ENCODE measurements at places on chromosomes 2 and 18. TPM values are rescaled to one million over a fixed set of nuclear protein-coding genes. Genes with fewer than 3 reads are reported as not detected.

DNA sequence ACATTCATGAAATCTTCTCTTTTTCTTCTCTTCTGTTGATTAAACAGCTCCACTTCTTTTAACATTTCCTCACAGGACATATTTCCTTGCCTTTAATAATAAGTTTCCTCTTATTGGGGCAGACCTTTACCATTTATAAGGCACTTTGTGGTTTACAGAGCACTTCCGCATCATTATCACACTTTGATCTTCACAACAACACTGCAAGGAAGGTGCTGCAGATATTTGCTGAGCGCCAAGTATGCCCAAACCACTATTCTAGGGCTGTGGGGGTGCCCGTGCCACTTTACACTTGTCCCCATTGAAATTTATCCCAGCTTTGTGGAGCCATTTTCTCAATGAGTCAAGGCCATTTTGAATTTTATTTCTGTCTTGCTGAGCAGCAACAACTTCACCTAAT, 246.6 kb downstream of the SS18 start:
- no peak for DNase-seq

- no peak for DNase-seq
These were observed 53.4 kb upstream of the SALL3 start for GRCh38 chr18:78926243-78926615.

CD8B2 gene
- not detected for total RNA-seq

SAG gene
- total RNA-seq, result 1.7 TPM

SLC4A3 gene
- not detected for total RNA-seq

MYO5B gene
- total RNA-seq, result not detected

GRCh38 chr2:241965931-241966412, 96.4 kb downstream of the RTP5 start:
- no peak for DNase-seq

- no peak for DNase-seq
These were observed 81.7 kb downstream of the SDC1 start for GRCh38 chr2:20143263-20143662.

KIF5C gene
- 7.7 TPM for total RNA-seq

TNFAIP6 gene
- not detected for total RNA-seq

GPR75 gene
- total RNA-seq, result 5.1 TPM

DNA sequence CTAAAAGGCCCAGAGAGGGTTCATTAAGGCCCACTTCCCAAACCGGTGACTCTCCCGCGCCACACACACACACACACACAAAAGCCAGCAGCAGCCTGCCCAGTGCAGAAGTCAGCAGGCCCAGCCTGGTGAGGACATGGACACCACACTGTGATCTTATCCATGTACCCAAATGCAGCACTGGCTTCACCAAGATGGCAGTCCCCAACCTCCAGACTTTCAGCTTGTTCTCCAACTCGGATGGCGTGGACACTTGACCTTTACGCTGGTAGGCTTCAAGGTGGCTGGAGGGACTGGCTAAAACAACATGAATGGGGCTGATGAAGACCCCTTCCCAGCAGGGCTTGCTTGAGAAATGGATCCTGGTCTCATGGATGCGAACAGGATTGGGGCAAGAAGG, 50.4 kb downstream of the TNS1 start:
- DNase-seq, result no peak

POTEC gene
- total RNA-seq, result not detected

GRCh38 chr2:112636605-112637288, 9.0 kb upstream of the SLC20A1 start:
- DNase-seq, result no peak

DNA sequence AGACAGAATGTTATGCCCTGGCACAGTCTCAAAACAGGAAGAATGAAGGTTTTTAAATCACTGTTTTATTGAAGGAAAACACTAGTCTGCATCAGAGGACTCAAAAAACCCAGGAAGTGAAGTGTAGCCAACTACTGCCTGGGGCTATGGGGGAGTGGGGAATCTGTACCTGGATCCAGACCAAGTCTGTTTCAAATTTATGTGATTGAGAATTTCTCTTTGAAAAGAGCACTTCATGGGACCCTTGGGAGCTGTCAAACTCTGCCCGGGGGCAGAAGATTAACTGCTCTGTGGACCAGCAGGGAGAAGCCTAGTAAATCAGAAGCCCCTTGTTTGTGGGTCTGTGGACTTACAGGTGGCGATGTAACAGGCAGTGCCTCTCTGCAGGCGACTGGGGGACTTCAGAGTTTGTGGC, 45.3 kb upstream of the TANC1 start:
- DNase-seq, result no peak

- no peak for DNase-seq
These were observed 1.7 kb upstream of the DPP4 start for GRCh38 chr2:162075689-162076132.

- no peak for DNase-seq
These were observed 136.1 kb downstream of the DCDC2C start for GRCh38 chr2:3839476-3839875.

RTKN gene
- total RNA-seq, result 0.39 TPM

SNTG2 gene
- 0.64 TPM for total RNA-seq

DNA sequence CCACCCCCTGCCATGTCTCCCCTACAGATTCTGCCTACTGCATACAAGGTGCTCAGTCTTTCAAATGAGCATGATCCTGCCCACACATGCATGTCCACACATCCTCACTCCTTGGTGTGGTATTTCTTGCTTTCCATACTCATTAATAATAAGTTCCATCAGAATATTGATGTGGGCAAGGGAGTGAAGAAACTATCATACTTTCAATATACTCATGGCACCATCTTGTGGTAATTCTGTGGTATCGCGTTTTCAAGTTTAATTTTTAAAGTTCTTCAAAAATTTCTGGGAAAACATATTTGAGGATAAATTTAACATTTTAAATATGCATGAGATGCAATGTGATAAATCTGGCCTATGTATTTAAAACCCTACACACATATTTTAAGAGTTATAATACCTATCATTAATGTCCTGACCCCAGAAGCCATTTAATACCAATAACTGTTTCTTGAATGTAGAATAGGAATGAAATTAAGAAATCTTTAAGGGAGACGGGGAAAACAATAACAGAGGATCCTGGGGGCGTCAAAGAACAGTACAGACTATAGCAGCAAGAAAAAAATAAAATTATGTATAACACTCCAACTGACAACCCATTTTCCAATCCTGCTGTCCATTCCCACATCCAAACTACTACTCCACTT, 110.1 kb downstream of the ZNF385B start:
- DNase-seq, result peak; percentile 14

GRCh38 chr18:46787674-46788073, 30.8 kb upstream of the ST8SIA5 start:
- DNase-seq, result no peak

TRIM43 gene
- total RNA-seq, result not detected

- DNase-seq, result no peak
These were observed 37.2 kb downstream of the SOX11 start for GRCh38 chr2:5729416-5729815.

TNS1 gene
- 0.49 TPM for total RNA-seq

DNA sequence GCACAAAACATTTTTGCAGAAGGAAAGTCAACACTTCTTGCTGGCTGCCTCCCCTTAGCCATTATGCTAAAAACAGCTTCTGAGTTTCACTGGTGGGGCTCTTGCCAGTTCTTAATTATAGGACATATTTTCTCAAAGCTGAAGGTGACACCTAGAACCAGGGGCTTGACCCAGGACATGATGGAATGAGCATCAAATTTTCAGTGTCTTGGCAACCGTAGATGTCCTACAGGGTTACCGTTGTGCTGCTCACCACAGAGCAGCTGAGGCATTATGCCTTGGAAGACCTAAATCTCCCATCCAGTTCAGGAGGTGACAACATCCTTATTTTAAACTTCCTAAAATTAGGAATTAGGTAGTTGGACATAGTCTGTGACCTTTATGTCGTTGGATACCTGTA, 46.7 kb downstream of the TMEM185B start:
- DNase-seq, result no peak

UXS1 gene
- total RNA-seq, result 162 TPM

UGT1A10 gene
- total RNA-seq, result not detected

- DNase-seq, result no peak
These were observed 6.9 kb downstream of the ANKRD53 start for GRCh38 chr2:70985283-70985688.

UPP2 gene
- total RNA-seq, result not detected

- no peak for DNase-seq
These were observed 2.6 kb upstream of the FZD5 start for GRCh38 chr2:207772081-207772843.

- DNase-seq, result no peak
These were observed 189.2 kb downstream of the FAM210A start for GRCh38 chr18:13537022-13537780.

- no peak for DNase-seq
These were observed 120.5 kb downstream of the GULP1 start for GRCh38 chr2:188412190-188412589.

KCMF1 gene
- 80.0 TPM for total RNA-seq

Measured in CD4-positive, CD25-positive, alpha-beta regulatory T cell (primary cell).